SHP77 (cell line): ENCODE measurements at places on chromosomes 2 and 18.

- peak; percentile 54 for DNase-seq
These were observed 2.8 kb downstream of the CYTIP start for GRCh38 chr2:157441072-157441454.

- DNase-seq = no peak
These were observed 979 bp downstream of the SLC9A2 start for GRCh38 chr2:102620332-102620731.

- no peak for DNase-seq
These were observed 4.2 kb upstream of the GRB14 start for GRCh38 chr2:164625378-164625971.

GRCh38 chr2:83072767-83073166 lies 1386.3 kb downstream of the SUCLG1 start:
- no peak for DNase-seq

DNA sequence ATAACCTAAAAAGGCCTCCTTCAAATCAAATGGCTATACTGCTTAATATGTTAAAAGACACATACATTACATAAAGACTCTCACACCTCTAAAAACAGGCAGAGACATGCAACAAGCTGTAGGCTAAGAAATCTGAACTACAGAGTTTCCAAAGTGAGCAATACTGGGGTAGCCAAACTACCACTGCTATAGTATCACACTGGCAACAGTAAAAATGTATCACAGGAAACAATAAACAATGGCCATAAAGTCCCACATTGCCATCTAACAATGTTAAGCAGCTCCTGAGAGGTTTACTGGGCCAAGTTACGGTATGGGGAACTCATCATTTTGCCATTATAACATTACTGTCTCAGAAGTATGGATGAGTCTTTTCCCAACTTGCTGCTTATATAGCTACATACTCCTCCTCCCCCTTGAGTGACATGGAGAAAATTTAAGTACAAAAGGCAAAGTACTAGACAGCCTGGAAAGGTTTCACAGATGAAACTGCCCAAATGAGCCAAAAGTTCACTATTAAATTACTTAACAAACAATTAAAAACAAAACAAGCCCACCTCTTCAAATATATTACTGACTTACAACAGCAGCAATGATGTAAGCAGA lies 50.3 kb downstream of the SS18 start:
- DNase-seq = no peak

DNA sequence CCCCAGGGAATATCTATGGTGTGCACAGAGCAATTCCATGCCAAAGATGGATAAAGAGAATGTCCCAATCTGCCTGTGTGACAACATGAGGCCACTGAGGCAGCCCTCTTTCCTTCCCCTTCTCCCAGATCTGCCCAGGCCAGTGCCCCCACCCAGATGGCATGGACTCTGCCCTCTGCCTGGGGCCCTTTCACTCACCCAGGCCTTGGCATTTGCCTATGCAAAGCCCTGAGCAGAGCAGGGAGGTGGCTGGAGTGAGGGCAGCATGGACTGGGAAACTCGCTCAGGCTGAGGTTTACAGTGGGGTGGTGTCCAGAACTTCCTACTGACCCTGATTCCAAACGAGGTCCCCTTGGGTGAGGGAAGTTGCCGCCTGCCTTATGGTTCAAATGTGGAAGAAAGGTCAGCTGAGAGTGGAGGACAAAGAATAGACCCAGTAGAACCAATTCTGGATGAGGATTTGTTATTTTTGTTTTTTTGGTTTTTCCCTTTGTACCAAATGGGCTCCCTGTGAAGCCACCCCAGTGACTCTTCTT lies 8.9 kb downstream of the SH2D6 start:
- no peak for DNase-seq
